ENCODE measurements at places on chromosomes 13 and 19.
A peak's percentile ranks its signal among the peaks of the same experiment; 100 is the strongest.

GRCh38 chr19:49552749-49553148, 24.9 kb downstream of the RCN3 start:
- no peak for DNase-seq

DNA sequence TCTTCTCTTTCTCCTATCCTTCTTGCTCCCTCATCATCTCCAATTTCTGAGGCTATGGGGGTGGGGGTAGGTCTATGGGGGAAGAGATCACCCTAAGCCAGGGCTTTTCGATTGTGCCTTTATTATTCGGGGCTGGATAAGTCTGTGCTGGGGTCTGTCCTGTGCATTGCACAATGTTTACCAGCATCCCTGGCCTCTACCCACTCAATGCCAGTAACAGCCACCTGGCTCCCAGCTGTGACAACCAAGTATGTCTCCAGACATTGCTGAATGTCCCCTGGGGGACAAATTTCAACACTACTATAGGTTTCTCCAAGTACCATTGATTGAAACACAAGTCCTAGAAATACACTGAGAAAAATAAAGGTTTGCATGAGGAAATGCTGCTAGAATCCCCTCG, 13.2 kb downstream of the CBY2 start:
- DNase-seq = no peak

GRCh38 chr19:14582894-14583340, at the start of gene CLEC17A:
CLEC17A (plus strand) TSS chr19:14583084; CDS start chr19:14583161, 77 bp downstream.
- DNase-seq = no peak

GRCh38 chr19:35207391-35207871, 21.1 kb downstream of the FAM187B start:
- peak; percentile 13 for DNase-seq

DNA sequence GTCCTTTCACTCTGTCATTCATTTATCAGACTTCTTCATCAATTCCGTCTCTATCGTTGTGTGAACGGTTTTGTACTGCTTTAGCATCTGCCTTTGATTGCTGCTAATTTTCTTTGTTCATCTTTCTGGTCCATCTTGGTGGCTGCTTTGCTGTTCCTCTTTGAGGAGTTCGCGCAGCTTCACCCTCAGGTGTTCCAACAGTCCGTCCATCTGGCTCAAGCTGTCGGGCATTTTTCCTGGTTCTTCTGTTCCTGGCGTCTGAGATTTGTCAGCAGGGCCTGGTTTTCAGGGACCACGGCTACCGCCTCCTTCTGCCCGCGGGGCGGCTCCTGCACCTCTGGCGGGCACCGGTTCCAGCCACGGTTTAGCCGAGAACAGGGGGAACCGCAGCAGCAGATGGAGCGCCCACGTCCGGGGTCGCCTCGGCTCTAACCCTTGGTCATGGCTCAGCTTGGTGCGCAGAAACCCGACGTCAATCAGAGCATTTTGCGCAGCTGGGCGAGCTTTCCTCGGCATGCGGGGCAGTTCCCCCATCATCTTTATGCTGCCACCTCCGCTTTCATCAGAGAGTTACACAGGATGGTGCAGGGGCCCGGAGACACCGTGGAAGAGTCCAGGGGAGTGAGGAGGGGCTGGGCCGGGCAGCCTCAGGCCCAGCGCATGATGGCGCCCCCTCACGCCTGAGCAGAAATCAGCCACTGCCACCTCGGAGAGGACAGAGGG, 89.5 kb downstream of the ZNF100 start:
- no peak for DNase-seq

GRCh38 chr13:101026736-101027398, 352.3 kb upstream of the TMTC4 start:
- DNase-seq = peak; percentile 23

GRCh38 chr13:99963816-99964339, 7.7 kb downstream of the ZIC5 start:
- no peak for DNase-seq

DNA sequence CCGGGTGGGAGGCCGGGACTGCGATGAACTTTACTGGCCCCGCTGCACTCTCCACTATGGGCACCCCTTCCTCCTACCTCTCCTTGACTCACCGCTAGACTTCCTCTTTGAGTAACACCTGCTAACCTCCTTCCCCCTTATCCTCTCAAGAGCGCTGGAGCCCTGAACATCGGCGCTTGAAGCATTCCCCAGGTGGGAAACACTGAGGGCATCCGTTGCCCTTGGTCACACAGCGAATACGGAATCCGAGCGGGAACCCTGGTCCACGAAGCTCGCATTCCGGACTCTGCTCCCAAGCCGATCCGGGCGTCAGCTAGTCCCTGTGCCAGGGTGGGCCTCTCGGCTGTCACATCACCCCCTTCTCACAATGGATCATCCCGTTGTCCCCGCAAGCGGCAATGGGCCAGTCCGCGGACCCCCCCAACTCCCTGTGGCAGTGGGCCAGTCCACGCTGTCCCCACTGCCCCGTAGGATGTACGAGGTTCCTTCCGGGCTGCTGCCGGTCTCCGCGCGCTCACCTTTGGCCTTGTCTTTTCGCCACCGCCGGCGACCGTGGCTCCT, 4.2 kb downstream of the LIPE start:
- no peak for DNase-seq

DNA sequence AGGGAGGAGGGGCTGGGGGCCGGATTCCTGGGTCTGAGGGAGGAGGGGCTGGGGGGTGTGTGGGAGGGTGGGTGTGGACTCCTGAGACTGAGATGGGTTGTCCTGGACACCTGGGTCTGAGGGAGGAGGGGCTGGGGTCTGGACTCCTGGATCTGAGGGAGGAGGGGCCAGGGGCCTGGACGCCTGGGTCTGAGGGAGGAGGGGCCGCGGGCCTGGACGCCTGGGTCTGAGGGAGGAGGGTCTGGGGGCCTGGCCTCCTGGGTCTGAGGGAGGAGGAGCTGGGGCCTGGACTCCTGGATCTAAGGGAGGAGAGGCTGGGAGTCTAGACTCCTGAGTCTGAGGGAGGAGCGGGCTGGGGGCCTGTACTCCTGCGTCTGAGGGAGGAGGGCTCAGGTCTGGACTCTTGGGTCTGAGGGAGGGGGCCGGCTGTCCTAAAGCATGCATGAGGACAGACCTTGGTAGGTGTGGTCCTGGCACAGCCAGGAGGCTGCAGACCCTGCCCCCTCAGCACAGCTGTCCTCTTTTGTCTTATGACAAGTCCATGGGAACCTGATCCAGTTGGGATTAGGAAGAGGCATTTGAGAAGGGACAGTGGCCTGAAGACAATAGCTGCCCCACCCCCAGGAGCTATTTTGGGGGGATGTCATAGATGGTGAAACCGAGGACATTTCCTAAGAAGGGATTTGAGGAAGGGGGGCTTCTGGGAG, 1.3 kb downstream of the TNNT1 start:
- no peak for DNase-seq

GRCh38 chr13:102599426-102600012, 2.7 kb downstream of the TPP2 start:
- no peak for DNase-seq

- DNase-seq = no peak
These were observed 13.3 kb downstream of the SIAH3 start for GRCh38 chr13:45838171-45838745.

- DNase-seq = no peak
These were observed 8.2 kb downstream of the PROZ start for GRCh38 chr13:113166681-113167080.

- DNase-seq = peak; percentile 32
These were observed 4.2 kb upstream of the RPL18A start for GRCh38 chr19:17855280-17856152.

DNA sequence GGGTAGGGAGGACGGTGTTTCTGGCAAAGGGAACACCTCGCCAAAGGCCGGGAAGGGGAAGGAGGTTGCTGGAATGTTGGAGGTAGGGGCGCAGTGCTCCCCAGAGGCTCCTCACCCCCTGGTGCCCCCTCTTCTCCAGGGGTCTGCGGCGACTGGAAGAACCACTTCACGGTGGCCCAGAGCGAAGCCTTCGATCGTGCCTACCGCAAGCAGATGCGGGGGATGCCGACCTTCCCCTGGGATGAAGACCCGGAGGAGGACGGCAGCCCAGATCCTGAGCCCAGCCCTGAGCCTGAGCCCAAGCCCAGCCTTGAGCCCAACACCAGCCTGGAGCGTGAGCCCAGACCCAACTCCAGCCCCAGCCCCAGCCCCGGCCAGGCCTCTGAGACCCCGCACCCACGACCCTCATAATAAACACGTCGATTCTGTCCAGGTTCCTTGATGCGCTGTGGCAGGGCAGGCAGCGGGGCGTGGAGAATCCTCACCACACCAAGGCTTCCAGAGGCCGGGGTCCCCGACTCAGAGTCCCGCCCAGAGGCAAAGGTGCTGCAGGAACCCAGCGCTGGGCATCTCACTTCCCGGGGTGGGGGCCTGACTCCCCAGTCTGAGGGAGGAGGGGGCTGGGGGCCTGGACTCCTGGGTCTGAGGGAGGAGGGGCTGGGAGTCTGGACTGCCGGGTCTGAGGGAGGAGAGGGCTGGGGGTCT, 7.4 kb upstream of the SPACA4 start:
- no peak for DNase-seq

GRCh38 chr13:54758795-54759194, 1730.2 kb downstream of the OLFM4 start:
- DNase-seq = no peak

- no peak for DNase-seq
These were observed 7.2 kb downstream of the RPL36 start for GRCh38 chr19:5697022-5697889.

DNA sequence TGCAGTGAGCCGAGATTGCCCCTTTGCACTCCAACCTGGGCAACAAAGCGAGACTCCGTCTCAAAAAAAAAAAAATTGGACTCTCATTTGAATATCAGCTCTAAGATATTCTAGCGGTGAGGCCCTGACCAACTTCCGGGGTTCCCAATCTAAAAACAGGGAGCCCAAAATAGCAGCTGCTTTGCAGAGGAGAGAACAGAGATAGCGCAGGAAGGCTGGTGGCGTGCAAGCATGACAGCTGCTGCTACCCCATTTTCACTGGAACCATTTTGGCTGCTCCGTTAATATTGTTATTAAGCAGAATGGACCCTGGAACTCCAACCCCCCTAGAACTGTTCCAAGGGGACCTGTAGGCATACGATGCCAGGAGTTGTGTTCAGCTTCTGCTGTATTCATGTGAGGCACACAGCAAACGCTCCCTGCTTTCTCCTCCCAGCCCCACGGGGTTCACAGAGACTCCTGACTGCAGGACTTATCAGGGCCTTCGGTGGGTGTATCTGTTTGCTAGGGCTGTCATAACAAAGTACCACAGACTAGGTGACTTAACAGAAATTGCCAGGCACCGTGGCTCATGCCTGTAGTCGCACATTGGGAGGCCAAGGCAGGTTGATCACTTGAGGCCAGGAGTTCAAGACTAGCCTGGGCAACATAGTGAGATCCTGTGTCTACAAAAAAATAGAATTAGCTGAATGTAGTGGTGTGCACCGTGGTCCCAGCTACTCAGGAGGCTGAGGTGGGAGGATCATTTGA, 11.5 kb downstream of the STXBP2 start:
- no peak for DNase-seq

GRCh38 chr19:6753178-6754031, 13.8 kb downstream of the SH2D3A start:
- peak; percentile 60 for DNase-seq

DNA sequence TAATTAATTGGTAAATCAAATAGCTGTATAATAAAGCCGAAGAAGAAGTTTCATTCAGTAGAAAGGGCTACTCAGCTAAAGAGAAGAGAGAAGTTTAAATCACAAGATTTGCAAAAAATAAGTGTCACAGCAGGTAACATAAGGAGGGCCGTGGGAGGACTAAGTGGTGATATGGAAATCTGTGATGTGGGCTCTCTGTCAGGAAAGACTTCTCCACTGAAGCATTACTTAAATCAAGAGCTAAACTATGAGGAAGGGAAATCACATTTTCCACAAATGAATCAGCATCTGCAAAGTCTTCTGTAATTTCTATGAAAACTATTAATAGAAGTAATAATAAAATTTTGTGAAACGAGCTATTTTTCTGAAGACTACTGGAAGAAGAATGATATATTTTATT, 153.8 kb downstream of the PCDH9 start:
- peak; percentile 51 for DNase-seq

DNA sequence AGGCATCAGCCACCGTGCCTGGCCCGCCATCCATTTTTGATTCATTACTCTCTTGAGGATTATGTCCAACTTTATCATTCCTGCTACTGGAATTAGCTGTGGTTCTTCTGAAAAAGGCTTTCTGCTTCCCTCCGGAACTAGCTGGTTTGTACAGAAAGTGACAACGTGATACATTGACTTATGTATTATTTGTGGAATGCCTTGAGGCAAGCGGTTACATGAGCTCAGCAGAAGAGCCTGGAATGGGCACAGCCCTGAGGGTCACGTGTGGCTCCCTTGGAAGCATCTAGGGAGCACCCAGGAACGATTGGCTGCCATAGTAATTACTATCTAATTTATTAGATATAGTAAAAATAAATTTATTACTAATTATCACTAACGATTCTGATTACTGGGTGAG, 14.4 kb upstream of the RETN start:
- DNase-seq = no peak

DNA sequence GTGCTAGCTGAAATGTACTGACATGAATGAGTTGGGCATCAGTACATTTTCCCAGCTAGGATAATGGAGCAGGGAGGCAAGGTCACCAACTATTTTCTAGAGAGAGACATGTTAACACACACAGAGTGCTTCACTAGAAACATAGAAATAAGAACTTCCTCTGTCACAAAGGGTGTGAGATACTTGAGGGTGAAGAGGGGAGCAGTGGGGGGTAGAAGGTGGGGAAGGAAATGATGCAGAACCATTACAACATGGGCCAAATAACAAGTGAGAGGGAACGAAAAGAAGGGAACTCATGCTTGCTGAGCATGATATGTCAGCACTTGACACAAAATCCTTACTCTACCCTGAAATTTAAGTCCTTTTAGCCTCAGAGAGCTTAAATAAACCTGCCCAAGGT, 87.8 kb upstream of the RFC3 start:
- DNase-seq = no peak

- DNase-seq = no peak
These were observed 14.5 kb upstream of the ATP11A start for GRCh38 chr13:112675366-112675756.

GRCh38 chr19:17677002-17677401, 11.2 kb downstream of the UNC13A start:
- DNase-seq = no peak

GRCh38 chr13:49810567-49811526, 18.4 kb upstream of the KPNA3 start:
- peak; percentile 75 for DNase-seq

DNA sequence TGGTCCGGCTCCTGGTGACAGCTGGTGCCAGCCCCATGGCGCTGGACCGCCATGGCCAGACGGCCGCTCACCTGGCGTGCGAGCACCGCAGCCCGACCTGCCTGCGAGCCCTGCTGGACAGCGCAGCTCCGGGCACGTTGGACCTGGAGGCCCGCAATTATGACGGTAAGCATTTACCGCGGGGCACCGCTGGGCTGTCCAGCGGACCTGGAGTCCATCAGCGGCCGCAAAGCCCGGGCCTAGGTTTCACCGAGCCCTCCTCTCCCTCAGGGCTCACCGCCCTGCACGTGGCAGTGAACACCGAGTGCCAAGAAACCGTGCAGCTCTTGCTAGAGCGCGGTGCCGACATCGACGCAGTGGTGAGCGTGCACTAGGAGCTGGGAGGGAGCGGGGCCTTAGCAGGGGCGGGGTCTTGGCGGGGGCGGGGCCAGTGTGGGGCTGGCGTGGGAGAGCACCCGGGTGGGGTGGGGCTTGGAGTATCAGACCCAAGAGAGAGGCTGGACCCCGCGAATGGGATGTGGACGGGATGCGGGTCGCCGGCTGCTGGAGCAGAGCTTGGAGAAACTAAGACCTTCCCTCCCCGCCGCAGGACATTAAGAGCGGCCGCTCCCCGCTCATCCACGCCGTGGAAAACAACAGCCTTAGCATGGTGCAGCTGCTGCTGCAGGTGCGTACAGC, 8.7 kb downstream of the BCL3 start:
- DNase-seq = no peak

GRCh38 chr13:30805603-30806011, 70.3 kb downstream of the ALOX5AP start:
- DNase-seq = no peak
